ENCODE measurements at places on chromosomes 6 and 20.

- no peak for DNase-seq
These were observed 45.6 kb upstream of the MRPS10 start for GRCh38 chr6:42263165-42263728.

DNA sequence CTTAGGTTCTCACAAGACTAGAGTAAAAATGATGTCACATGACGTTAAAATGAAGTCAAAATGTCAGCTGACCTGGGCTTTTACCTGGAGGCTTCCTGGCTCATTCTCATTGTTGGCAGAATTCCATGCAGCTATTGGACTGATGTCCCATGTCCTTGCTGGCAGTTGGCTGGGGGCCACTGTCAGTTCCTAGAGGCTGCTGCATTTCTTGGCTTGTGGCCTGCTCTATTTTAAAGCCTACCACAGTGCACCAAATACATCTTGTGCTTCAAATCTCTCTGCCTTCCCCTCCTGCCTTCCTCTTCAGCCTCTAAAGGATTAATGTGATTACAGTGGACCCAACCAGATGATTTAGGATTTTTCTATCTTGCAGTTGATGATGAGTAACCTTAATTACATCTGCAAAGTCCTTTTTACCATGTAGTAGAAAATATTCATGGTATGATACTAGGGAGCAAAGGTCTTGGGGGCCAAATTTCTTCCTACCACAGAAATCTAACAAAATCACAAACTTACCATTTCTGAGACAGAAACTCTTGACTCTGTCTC is 81.9 kb downstream of the FIG4 start:
- DNase-seq, result no peak

DNA sequence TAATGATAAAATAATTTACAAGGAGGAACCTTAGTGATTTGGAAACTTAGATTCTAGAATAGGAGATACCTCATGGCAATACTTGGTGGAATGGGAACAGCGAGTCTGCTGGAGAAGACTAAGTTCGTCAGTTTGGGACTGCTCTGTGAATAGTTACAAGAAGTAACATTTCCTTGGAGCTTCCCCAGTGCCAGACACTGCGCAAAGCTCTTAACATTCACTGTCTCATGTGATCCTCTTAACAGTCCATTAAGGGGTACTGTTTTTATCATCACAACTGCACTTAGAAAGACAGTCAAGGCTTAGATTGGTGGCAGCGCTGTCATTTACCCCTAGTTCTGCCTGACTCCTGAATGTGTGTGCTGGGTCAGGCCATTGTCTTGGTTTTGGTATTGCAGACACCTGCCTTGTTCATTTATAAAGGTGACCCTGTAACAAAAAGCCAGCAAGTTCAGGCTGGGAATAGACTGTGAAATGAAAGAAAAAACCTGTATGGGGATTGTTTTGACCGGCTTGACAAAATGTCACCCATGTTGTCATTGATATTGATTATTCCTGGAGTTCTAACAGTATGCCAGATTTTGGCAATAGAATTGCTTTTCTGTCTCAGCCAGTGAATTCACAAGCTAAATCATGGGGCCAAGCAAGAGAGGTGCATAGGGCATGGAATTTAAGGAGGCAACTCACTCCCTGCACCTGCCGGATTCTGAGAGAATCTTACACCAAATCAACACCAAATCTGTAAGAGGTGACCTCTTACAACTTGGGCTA is 118.4 kb downstream of the SASH1 start:
- DNase-seq, result no peak

DNA sequence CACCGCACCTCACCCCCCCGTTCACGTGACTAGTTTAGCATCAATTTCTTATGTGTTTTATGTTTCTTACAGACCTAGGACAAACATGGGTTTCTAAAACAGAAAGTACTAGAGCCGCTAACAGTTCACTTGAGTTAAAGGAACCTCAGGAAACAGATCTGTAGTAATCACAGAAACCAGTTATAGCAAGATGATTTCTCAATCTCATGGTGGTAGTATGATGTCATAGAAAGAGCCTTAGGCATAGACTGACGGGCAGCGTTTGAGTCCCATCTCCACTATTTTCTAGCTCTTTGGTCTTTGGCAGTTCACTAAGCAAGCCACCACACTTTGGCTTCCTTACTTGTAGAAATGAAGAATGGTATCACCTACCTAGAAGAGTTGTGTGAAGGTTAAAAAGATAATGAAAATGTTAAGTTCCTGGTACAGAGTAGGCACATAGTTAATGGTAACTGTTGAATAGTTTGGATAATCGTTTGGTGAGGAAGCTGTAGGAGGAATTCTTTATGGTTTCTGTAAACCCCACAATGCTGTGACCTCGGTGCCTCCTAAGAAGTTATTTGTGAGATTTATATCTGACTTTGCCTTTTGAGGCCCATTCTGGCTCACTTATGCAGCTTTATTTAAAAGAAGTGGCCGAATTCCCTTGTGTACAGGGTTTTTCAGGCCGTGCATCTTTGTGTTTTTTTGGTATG is 21.3 kb downstream of the CTNNBL1 start:
- DNase-seq, result no peak

DNA sequence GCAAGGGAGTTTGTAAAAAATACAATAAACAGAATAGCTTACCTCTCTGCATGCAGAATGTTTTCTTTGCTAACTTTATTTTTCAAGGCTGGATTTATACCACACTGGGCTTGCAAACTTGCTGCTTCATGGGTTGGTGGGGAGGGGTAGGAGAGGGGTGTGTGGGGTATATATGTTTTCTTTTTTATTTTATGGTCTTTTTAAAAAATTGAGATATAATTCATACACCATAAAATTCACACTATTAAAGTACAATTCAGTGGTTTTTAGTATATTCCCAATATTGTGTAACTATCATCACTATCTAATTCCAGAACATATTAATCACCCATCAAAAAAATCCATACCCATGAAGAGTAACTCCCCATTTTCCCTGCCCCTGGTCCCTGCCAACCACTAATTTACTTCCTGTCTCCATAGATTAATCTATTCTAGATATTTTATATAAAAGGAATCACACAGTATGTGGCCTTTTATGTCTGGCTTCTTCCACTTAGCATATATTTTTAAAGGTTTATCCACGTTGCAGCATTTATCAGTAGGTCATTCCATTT is 14.3 kb upstream of the TRPC4AP start:
- no peak for DNase-seq

DNA sequence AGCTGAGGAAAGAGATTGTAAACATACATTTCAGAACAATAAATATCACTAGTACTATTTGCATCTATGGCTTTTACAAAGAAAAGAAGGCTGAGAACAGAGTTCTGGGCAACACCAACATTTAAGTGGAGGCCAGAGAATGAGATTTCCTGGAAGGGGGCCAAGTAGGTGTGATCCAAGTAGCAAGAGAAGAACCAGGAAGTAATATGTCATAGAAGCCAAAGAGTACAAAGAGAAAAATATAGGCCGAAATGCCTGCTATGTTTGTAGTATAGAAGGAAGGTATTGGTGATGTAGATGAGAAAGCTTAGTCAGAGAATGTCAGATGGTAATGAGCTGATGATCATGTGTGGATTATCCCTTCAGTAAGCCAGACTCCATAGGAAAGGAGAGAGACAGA is 94.5 kb downstream of the PERP start:
- no peak for DNase-seq

GRCh38 chr6:47245745-47246371 is 63.8 kb downstream of the TNFRSF21 start:
- DNase-seq, result no peak

DNA sequence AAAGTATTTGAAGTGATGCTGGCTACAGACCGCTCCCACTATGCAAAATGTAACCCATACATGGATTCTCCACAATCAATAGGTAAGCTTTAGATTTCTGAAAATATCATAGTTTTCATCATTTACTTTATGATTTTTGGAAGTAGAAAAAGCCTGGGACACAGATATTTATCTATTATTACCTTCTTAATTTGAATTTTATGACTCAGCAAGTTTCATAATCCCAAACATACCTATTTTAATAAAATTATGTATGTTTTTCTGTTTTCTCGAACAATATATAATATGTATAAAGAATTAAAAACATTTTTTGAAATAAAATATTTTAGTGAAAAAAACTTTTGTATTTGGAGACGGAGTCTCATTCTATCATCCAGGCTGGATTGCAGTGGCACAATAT is 21.6 kb downstream of the PCMT1 start:
- no peak for DNase-seq

DNA sequence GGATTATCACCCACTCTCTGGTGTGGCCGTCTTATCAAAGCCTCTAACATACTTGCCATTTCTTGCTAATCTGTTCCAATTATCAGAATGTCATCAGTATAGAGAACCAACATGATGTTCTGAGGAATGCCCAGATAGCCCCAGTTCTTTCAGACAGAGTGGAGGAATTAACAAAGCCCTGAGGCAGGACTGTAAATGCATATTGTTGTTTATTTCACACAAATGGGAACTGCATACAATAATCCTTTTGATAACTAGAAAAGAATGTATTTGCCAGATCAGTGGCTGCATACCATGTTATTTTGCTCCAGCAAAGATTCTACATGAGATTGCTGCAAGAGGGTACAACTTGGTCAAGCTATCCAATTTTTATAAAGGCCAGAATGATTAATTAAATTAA is 112.8 kb upstream of the HEY2 start:
- no peak for DNase-seq

GRCh38 chr6:142914369-142914768 is 30.6 kb downstream of the HIVEP2 start:
- no peak for DNase-seq

DNA sequence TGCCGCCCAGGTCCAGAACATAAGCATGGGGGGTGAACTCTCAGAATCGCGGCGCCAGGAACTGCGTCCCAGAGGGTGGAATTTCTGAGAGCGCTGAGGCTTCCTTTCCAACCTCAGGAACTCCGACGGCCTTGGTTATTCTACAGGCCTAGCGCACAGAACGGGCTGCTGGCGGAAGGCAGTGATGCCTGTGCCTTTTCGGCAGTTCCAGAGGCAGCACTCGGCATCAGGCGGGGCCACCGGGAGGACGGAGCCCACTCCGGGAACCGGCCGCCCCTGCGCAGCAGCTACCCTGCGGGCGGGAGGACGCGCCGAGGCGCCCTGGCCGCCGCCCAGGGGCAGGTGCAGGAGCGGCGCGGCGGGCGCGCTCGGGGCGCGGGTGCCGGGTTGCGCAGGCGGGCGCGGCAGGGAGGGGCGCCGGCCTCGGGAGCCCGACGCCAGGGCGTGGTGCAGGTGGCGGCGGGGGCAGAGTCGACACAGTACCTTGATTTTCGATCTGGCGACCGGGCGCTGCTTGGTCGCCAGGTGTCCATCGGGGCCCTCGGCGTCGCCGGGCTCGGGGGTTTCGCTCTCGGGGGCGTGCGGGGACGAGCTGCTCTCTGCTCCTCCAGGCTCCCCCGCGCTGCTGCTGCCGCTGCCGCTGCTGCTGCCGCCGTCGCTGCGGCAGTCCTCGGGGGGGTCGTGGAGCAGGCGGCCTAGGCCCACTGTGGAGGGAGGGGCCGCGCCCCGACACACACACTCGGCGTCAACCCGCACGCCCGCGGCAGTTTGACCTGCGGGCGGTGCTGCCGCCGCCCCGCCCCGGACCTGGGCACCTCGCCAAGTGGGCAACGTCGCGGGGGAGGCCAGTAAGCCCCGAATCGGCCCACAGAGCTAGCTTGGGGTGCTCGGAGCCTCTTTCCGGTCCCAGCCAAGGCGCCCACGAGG is 1.3 kb downstream of the OVOL2 start:
- DNase-seq, result no peak

- DNase-seq, result no peak
These were observed 1784.9 kb upstream of the DEFB115 start for GRCh38 chr20:29472606-29473005.

DNA sequence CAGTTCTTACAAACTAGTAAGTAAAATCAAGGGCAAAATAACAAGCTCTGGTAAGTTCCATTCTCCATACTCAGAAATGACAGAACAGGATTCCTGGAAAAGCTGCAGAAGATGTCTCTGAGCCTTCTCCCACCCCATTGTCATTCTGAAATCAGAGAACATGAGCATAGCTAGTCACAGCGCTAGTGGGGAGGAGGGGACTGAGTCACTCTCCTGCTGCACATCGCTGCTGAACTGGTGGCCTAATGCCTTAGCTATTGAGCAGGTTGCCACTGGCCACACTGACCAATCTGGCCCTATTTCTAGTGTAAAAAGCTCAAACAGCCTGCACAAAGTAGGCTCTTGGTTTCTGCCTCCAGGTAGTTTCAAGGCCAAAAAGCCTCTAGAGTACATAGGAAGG is 26.1 kb upstream of the RIPPLY2 start:
- DNase-seq, result no peak

DNA sequence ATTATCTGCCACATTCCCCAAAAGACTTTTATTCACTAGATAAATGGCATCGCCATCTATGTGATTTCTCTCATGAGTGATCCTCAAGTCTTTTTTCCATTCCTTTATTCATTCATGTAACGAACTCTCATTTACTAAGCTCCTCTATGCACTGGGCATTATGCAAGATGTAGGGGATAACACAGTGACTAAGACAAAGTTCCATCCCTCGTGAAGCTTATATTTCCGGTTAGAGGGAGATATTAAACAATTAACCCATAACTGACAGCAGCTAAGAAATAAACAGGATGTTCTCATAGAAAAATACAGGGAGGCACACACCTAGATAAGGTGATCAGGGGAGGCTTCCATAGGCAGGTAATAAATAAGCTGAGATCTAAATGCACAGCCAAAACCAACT is 17.2 kb upstream of the PREX1 start:
- no peak for DNase-seq

DNA sequence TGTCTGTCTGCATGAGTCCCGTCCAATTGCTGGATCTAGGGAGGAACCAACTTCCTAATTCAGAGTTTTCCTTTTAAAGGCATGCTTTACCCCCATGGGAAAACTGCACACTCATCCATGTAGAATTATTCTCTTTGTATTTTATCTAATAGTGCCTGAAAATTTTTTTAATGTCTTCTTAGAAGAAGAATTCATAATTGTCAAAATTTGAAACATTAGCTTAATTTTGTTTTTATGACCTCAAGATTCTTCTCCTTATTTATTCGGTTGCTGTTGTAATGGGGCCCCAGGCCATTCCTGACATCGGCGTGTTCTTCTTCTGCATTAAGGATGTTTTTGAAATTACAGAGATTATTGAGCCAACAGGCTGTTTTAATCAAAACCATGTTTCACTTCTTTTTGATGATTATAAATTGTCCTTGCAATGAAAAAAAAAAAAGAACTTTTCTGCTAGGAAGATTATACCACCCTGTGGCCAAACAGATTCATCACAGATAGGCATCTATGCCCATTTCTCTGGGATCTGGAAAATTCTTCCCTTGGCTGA is 100.3 kb downstream of the ZNF217 start:
- no peak for DNase-seq

Data from HCT116 (cell line).